ENCODE measurements at places on chromosomes 7 and 10.

DNA sequence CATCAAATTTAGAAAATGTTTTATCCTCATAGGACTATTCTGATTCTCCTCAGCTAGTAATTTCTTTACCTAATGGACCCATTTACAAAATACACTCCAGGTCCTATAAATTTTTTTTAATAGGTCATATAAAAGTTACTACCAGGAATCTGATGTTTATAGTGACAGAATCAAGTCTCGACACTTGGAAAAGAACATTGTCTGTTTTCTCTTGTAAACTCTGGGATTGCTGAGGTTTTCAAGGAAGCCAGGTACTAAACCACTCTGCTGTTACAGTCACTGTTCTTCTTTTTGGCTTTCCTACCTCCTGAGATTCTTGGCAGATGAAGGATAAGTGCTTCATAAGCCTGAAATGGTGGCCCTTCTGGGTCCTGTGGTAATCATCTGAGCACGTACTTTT, 493.1 kb downstream of the AUTS2 start:
- no peak for DNase-seq

DNA sequence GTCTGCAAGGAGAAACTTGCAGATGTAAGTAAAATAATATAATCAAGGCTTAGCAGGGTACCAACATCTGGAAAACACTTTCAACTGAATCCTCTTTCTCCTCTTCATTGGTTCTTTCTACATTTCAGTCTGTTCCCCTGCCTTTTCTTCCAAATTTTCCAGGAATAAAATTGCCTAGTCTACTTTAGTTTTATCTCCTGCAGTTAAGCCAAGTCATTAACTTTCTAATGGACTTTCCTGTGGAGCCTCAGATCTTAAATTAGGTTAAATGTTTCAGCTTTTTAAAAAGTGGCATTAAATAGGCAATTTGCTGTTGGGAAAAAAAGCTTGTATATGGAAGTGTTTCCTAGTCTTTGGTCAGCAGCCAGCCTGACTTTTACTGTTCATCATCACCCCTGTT, 70.8 kb downstream of the EEPD1 start:
- no peak for DNase-seq

GRCh38 chr7:112167147-112167546, 39.1 kb downstream of the DOCK4 start:
- DNase-seq: no peak

GRCh38 chr7:117600911-117601310, 121.1 kb downstream of the CFTR start:
- DNase-seq: no peak

- no peak for DNase-seq
Observed at GRCh38 chr7:568031-568951, 48.6 kb upstream of the PDGFA start.

DNA sequence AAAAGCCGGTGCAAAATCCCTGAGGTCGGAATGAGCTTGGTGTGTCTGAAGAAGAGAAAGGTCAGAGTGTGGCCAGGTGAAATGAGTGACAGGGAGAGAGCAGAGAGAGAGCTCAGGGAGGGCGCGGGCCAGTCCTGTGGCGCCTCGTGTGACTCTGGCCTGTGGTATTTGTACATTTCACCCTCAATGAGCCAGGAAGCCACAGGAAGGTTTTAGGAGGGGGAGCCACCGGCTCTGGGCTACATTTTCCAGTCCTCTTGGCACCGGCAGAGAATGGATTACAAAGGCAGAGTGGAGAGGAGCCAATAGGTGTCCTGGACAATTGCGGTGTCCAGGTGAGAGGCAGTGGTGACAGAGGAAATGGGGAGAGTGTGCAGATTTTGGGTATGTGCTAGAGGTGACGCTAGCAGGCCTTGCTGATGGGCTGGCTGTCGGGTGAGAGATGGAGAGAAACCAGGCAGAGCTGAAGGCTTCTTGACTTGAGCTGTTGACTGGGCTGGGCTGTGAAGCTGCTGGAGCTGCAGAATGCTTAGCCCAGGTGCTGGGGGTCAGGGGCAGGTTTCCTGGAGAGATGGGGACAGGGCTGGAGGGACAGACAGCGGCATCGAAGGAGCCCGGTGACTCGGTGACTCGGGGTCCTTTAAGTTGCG, 38.1 kb downstream of the COL13A1 start:
- DNase-seq: peak; percentile 67

GRCh38 chr10:133287832-133288500, 11.3 kb upstream of the ADAM8 start:
- no peak for DNase-seq

DNA sequence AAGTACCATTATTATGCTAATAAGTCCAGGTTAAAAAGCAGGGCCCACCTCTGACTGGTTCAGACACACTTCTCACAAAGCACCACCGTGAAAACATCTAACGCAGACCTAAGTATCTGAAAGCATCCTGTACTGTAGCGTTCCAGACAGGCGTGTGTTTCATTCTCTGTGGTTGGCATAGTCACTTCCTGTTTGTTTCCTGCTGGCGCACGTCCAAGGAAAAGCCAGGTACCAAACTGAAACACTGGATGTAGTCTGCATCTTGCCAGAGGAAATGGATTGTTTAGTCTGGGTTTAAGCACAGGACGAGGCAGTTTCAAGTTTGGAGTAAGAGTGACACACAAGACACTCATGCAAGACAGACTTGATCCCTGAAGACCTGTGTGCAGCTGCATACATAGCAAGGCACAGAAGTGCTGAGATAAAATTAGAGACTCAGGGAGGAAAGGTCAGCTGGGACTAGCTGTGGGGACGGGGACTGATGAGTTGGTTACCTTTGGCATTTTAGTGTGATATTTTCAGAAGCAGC, 23.3 kb downstream of the BPGM start:
- DNase-seq: peak; percentile 98

GRCh38 chr10:10054466-10054865, 963.2 kb upstream of the CELF2 start:
- no peak for DNase-seq

GRCh38 chr10:71708301-71708703, 11.3 kb downstream of the C10orf105 start:
- no peak for DNase-seq

DNA sequence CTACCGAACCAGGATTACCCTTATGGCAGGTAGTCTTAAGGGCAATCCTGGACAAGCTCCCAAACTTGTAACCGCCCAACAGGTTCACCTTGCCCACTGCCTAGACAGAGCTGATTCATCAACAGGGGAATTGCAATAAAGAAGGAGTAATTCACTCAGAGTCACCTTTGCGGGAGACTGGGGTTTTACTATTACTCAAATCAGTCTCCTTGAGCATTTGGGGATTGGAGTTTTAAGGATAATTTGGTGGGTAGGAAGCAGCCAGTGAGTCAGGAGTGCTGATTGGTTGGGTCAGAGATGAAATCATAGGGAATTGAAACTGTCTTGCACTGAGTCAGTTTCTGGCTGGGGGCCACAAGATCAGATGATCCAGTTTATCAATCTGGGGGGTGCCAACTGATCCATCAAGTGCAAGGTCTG, 25.3 kb downstream of the HK1 start:
- peak; percentile 64 for DNase-seq

GRCh38 chr10:95297402-95297801, 6.6 kb upstream of the PDLIM1 start:
- no peak for DNase-seq

DNA sequence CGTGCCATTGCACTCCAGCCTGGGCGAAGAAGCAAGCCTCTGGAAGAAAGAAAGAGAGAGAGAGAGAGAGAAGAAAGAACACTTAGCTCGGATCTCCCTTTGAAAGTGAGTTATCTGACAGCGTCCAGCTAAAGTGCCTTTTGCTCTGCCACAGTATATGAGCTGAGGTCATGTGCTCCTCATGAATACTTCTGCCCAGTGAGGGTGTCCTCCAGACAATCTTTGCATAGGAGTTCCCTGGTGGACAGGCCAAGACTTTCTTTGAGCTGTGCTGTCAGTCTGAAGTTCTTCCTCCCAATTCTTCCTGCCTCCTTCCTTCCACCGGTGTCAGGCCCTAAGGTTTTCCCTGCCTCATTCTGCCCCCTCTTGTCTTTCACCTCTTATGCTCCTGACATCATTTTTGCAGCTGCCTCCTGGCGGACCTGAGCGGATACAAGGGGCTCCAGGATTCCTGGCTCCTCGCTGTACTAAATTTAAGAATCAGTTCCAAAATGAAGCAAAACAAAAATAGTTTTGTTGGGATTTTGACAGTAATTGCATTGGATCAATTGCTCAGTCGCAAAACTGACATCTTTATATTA, 31.9 kb downstream of the XRCC2 start:
- no peak for DNase-seq

DNA sequence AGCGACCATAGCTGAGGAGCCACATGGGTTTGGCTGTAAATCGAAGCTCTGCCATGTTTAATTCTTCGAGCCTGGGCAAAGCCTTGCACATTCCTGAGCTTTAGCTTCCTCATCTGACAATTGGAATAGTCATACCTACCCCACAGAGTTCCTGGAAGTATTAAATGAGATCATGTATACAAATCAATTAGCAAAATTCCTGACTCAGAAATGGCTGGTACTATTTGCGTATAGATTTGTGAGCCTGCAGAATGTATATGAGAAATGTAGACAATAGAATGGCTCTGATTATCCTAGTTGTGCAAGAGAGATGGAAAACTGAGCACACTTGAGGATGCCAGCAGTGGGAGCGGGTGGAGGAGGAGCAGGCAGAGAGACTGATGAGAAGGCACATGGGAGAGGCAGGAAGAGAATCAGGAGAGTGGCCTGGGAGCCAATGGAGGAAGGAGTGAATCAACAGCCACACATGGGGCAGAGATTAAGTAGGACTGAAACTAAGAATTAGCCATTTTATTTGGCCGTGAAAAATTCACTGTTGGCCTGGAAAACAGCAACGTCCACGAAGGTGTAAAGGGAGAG, 128.0 kb upstream of the C1GALT1 start:
- peak; percentile 31 for DNase-seq

DNA sequence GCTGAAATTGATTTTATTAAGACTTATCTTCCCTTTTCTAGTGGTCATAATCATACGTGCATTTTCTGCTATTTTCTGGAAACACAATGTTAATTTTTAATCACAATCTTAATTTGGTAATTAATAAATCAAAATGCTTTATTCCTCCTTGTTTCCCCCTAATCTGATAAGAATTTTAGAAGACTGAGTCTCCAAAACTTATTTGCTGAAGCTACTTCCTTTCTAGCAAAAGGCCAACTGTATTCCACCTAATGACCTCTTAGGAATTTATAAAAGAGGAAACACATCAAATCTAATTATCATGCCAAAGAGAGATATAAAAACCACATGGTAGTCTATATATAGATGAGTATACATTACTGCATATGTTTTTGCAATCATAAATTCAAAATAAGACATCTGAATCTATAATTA, 140.6 kb downstream of the GNAI1 start:
- DNase-seq: no peak

DNA sequence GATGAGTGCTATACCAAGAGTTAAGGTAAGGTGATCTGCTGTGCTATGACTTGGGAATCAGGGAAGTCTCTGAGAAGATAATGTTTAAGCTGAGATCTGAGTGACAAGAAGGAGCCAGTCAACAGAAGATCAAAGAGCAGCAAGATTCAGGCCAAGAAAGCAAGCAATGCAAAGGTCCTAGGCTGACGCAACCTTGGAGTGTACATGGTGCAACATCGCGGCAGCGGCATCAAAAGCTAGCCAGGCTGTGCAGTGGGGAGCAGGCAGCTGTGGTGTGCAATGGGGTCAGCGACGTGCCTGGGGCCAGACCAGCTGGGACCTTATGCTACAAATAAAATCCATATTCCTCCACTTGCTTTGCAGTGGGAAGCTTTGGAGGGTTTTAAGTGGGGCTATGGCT, 324.1 kb downstream of the LRMDA start:
- DNase-seq: no peak

DNA sequence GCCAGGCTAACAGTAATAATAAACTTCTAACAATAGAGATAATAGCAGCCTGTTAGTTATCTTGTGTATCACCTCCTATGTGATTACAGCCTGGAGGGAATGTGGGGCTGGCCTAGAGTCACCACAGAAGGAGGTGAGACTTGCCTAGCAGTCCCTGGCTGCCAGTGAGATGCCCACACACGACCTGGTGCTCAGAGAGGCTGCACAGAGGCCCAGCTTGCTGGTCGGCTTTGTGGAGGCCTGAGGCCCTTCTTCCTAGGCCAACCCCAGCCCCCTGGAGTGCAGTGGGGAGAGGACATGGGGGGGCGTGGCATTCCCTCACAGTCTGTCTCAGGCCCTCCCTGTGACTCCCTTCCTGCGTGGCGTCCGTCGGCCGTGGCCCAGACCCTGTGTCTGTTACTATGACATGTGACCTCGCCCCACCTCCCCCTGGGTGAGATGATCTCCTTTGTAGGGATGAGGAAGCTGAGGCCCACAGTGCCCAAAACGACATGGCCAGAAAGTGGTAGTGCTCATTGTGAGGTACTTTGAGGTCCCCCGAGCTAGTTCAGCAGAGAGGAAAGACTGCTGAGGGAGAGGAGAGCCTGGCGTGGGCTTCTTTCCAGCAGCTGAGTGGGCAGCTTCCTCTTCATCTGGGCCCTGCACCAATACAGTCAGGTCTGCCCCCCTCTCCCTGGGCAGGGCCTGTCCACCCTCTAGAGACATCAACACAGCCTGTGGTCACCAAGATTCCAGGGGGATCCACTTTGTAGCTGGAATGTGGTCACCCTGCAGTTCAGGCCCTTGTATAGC, 29.7 kb downstream of the UNC5B start:
- DNase-seq: no peak

DNA sequence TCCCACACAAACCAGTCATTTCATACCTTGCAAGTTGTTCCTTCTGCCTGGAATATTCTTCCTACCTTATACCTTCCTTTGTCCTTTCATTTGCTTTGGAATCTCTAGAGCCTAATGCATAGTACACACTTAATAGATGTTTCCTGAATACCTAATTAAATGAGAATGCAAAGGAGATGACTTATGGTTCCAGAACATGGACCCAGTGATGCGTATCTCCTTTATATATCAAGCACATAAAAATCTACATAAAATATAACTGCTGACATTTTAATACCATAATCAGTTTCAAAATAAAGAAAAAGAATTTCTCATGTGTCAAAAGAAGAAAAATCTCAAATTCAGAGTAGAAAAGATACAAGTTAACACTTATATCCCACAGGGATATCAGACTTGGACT, 110.6 kb upstream of the ASAH2 start:
- no peak for DNase-seq

GRCh38 chr7:155371331-155371883, 73.7 kb downstream of the INSIG1 start:
- no peak for DNase-seq

- no peak for DNase-seq
Observed at GRCh38 chr7:25087855-25088254, 37.2 kb downstream of the CYCS start.

- DNase-seq: no peak
Observed at GRCh38 chr7:66167773-66168387, 37.3 kb upstream of the TPST1 start.

GRCh38 chr10:3538291-3538655, 246.7 kb downstream of the KLF6 start:
- DNase-seq: no peak
